ENCODE measurements at places on chromosomes 3 and 15.

DNA sequence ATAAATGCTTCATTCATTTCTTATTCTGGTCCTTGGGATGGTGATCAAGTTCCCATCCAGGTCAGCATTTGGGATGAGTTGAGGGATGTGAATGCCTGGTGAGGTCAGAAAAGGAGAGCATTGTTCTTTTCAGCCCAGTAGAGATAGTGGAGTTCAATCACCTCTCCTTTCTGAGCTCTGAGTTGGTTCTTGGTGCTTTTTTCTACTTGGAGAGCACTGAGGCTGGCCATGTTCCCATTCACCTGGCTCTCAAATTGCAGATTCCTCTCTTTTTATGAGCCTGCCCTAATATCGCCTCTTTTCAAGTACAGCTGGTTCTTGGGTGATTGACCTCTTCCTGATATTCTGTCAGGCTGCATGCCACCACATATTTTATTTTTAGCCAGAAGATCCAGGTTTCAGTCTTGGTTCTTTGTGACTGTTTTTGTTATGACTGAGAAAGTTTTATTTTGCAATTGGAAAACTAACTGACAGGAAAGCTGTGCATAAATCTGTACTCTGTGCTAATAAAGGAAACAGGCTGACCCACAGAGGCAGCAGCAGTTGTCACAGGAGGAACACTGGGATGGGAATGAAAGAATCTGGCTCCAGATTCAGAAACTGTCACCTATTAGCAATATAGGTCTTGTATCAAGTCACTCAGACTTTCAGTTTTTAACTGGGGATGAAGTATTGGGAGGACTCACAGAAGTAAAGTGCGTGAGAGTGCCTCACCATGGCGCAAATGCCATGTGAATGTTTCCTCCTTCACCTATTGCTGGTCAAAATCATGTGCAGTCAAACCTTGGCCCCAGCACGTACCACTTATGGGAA, 10.7 kb downstream of the AQP9 start:
- DNase-seq, result no peak

GRCh38 chr3:122519693-122520092, 5.0 kb upstream of the KPNA1 start:
- DNase-seq, result no peak

DNA sequence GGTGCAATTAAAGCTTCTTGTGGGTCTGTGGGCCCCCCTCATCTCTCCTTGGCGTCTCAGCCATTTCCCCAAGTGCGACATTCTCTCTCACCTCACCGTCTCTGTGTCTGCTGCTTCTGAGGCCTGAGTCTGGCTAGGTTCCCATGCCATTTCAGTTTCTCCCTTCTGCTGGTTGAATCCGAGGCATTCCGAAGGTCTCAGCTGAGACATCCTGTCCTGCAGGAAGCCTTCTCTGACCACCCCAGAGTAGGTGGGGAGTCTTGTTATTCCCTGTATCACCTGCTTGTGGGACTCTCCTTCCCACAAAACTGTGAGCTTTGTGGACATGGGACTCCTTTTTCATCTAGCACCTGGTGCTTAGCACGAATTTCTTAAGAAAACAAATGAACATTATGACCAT, 78.3 kb downstream of the ASB7 start:
- DNase-seq, result no peak

- DNase-seq, result no peak
These were observed 71.5 kb downstream of the SSR3 start for GRCh38 chr3:156483426-156483825.

DNA sequence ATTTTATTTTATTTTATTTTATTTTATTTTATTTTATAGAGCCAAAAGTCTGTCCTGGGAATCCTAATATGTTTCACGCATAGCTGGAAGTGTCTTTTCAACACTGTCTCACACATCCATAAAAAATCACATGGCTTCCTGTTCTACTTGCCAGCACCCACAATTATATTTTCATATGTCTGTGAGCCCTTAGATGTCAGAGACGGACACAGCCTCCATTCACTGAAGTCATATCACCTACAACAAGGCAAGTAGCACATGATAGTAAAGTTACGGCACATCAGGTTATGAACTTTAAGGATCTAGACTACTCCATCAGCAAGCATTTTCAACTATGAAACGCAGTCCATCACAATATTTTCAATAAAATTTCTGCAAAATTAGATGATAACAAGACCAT, 168.4 kb downstream of the ZIC4 start:
- DNase-seq, result no peak

DNA sequence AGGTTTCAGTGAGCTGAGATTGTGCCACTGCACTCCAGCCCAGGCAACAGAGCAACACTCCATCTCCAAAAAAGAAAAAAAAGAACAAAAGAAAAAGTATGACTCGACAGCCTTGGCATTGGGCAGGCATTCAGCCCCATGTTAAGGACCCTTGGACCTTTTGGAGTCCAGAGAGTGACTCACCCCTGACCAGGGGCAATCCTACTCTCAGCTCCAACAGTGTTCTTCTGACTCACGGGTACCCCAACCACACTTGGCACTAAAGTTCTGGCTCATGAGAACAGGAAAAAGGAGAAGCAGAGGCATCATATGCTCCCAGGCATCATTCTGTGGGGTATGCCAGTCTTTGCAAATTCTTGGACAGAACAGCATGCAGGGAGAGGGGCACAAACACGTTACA, 252.4 kb upstream of the HES1 start:
- no peak for DNase-seq

DNA sequence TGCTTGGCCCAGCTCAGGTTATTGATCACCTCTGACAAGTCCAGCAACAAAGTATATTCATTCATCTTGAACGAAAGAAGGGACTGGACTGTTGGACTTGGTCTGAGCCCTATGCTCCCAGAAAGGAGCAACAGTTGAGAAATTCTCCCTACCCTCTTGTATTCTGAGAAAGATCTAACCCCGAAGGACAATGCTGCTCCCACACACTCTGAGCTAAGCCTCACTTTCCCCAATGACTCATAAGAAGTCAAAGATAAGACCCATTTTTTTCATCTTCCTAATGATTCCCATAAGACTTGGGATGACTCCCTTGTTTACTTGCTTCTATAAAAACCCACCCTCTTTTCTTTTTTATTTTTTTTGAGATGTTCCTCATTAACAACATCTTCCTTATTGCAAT, 549.4 kb upstream of the MDFIC2 start:
- no peak for DNase-seq

DNA sequence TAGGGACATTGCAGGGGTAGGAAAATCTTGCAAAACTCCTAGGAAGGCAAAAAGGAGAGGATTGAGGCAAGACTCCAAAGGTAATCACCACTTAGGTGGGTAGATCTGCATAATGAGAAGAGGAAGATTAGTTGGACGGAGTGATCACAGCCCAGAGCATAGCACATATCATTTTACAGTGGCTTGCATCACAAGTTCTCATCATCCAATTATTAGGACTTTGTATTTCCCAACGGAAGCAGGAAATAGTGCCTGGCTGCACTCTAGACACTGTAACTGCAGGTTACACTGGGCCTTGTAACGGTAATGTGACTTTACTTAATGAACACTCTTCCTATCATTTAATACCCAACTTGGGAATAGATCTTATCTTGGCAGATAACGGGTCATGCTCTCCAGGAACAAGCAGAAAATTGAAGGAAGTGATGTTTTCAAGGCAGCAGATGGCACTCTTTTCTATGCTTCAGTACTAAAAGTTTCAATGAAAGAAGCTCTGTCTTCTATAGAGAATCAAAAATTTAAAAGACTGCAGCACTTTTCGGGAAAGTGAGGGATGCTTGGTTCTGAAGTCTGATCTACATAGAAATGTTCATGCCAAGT, 101.9 kb upstream of the KCNMB2 start:
- no peak for DNase-seq

DNA sequence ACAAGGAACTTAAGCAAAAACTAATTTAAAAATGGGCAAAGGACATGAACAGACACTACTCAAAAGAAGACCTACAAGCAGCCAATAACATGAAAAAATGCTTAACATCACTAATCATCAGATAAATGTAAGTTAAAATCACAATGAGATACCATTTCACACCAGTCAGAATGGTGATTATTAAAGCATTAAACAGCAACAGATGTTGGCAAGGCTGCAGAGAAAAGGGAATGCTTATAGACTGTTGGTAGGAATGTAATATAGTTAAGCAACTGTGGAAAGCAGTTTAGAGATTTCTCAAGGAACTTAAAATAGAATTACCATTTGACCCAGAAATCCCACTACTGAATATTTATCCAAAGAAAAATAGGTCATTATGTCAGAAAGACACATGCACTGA, 482.2 kb downstream of the SQOR start:
- no peak for DNase-seq
